ENCODE measurements at places on chromosomes 5 and 9.

DNA sequence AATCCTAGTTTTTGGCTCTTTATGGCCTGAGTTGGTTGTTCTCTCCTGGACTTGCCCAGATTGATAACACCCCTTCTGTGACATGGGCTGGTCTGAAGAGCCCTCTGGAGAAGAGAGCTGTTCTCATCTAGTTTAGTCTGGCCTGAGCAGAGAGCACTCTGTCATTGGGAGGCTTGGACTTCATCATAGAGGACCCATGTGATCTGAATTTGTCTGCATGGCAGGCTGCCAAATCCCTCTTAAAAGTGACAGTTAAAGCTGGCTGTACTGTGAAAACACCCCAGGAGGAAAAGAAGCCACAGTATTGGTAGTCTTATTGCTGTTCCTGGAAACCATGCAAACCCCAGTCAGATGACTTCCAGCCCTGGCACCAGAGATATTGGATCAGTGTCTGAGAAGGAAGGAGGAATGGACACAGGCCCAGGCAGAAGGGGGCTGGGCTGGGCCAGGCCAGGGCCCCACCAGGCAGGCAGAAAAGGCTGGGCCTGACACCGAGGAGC, 3.7 kb upstream of the WDR31 start:
- no peak for DNase-seq

GRCh38 chr5:11383506-11384095, 520.6 kb downstream of the CTNND2 start:
- DNase-seq = no peak

- no peak for DNase-seq
Measured at GRCh38 chr5:31720004-31720403, 81.1 kb downstream of the PDZD2 start.

DNA sequence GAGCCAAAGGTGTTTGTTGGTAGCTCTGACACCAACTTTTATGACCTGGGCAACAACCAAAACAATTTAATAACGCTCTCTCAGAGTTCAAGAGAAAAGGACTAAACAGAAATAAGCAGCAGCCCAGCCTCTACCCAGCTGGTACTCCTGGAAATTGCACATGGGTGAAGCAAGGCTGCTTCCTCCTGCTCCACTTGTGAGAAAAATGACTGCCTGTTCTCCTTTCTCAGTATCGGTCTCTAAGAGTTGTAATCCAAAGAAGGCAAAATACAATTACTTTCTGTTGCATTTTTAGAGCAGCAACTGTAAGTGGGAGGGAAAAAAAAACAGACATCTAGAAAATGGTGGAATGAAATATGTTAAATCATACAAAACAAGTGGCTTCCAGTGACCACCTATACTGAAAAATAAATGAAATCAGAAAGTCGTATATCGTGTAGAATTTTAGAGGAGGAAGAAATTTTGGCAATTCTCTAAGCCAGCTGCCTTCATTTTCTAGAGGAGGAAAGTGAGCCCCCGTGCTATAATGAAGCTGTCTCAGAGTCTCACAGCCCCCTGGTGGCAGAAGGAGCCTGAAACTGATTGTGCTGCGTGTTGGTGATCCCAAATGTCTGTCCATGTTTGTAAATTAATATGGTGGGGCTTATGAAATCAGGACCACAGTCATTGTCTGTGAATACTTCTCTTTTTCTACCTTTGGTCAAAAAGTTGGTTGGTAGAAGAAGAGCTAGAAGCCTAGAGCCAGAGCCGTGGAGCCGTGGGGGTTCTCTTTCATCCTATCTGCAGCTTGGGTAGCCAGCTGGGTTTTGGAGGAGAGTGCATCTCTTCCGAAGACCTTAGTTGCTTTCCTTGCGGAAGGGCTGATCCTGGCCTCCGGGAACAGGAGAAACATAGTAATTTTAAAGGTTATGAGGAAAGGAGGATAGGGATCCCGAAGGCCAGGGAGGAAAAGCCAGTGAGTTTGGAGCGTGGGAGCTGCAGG, 139.9 kb downstream of the PIP5K1B start:
- no peak for DNase-seq

DNA sequence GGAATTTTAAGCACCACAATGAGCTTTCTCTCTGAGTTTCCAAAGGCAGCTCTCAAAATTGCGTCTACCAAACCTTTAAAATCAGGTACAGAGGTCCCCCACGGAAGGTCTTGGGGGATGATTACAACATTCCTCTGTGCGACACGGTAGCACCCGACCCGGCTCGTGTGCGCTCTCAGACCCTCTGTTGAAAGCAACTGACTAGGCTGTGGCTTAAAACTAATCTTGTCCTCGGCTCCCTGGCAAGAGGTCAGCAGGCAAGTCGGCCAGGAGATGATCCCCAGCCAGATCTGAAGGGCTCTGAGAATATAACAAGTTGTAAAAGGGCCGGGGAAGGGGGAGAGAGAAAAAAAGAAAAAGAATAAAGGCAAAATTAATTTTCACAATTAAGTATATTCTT, 92.6 kb upstream of the LMX1B start:
- DNase-seq = no peak

DNA sequence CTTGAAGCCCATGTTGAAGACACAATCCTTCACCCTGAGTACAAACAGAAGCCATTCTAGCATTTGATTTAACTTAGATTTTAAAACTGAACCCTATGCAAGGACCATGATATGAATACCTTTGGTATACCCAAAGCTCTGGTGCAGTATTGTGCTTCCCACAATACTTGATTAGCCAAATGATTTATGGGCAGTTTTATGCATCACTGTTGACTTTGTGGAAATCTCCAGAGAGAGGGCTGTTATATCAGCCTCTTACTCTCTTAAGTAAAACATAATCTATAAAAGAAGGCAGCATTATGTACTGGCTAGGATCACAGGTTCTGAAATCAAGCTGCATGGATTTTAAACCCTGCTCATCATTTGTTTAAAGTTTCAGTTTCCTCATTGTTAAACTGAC, 762.8 kb downstream of the EFNA5 start:
- DNase-seq = no peak

DNA sequence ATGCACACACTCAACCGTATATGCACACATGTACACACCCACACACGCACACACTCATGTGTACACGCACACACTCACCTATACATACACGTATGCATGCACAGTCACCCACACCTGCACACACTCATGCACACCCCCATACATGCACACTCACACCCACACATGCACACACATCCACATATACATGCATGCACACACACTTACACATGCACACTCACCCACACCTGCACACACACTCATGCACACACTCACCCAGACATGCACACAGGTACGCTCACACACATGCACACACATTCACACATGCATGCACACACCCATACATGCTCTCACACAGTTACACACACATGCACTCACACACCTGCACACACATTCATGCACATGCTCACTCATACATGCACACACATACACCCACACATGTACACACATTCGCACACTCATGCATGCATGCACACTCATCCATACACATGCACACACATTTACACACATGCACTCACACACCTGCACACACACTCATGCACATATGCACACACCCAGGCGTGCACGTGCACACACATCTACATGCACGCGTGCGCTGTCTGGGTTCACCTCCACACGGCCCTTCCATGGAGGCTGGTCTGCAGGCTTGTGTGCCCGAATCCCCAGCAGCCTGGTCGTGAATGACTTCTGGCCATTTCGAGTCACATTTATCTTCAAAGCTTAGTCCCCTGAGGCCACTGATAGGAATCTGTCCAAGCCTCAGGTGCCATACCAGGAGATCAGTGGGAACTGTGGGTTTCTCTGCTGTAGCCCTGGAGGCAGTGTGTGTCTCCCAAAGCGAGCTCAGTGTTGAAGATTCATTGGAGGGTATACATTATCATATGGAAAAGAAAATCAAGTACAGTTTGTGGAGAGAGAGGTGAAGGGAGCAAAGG, 103.0 kb downstream of the COL5A1 start:
- no peak for DNase-seq

- DNase-seq = no peak
Measured at GRCh38 chr5:14445576-14446290, 135.9 kb upstream of the OTULINL start.

GRCh38 chr5:45334939-45335338, 361.2 kb downstream of the HCN1 start:
- DNase-seq = no peak

DNA sequence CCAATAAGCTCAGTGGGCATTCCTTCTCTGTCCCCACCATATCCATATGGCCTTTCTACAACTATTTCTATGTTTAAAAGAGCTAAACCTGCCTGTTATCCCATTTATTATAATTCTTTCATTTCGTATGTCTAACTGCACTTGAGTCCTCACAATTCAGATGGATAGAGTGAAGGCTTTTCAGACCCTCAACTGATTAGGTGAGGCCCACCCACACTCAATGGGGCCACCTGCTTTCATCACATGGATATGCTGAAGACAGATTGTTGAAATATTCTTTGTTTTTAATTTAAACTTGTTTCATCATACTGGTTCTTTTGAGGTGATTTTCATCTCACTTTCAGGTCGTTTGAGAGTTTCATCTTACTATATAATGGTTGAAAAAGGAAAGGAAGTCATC, 5.7 kb upstream of the S1PR3 start:
- DNase-seq = no peak

- DNase-seq = no peak
Measured at GRCh38 chr9:121478816-121479676, 20.6 kb downstream of the GGTA1 start.

GRCh38 chr5:10682801-10683525, 78.1 kb downstream of the DAP start:
- DNase-seq = no peak

DNA sequence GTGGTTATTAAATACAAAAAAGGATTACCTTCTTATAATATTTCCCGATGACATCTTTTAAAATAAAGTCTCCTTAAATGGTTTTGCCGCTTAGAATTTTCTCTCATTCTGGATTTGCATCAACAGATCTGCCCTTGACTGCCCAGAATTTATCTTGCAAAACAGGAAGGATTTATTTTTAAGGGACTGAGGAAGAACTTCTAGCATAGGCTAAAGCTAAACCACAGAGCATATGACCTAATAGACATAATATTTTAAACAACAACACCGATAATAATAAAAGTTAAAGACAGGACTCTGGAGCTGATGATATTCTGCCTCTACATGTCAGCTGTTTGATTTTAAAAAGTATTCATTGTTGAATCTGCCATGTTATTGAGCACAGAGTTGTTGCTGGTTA, 145.3 kb upstream of the ADCY2 start:
- DNase-seq = no peak

- DNase-seq = no peak
Measured at GRCh38 chr9:73615557-73615956, 463.9 kb downstream of the ANXA1 start.

GRCh38 chr5:11009576-11009975, 248.5 kb upstream of the DAP start:
- no peak for DNase-seq

DNA sequence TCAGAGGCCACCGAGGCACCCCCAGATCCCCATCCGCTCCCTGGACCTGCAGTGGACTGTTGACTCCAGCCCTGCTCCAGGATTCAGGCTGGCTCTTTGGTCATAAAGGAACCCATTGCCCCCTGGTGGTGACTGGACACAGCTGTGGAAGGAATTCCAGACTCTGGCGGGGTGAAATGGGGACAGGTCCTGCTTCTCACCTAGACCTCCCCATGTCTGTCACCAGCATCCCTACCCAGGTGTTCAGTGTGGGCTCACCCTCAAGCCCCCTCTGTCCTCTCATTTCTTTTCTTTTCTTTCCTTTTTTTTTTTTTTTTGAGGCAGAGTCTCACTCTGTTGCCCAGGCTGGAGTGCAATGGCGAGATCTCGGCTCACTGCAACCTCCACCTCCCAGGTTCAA, 25.5 kb upstream of the STXBP1 start:
- peak; percentile 37 for DNase-seq

GRCh38 chr5:141872496-141873356, 5.5 kb downstream of the PCDH1 start:
- no peak for DNase-seq

DNA sequence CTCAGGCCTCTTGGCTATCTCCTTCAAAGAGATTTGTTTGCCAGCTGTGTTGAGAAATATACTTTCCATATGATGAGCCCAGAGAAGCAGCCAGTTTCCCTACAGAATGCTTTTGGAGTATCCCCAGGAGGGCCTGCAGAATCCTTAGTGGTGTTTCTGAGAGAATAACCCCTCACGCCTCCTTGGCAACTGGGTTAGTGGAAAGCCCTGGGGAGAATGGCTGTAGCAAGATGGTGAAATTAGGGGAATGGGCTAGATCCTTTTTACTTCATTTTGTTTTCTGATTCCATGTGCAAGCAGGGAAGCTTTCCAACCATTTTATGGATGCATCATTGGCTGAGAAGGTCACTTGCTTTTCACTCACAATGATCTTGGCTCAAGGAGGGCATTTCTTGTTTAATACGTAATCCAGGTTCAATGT, 364.6 kb downstream of the DMRT2 start:
- no peak for DNase-seq

- no peak for DNase-seq
Measured at GRCh38 chr5:171978519-171978918, 27.9 kb downstream of the FBXW11 start.

- DNase-seq = no peak
Measured at GRCh38 chr9:79257790-79258351, 313.9 kb upstream of the TLE4 start.

DNA sequence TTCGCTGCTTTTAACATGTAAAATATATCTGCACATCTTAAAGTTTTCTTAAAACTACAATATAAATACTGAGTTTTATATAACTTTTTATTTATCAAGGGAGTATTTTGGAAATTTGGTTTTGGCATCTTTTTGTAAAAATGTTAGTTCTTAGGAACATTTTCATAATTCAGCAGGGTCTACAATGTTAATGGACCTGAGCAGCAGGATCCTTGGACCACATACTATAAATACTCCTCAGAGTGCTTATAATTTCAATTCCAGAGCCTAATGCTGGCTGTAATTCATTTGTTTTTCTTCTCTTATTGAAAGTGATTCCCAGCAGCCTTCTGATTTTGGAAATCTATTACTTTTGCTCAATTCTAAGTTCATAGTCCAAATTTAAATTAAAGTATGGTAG, 1216.2 kb downstream of the MAT2B start:
- no peak for DNase-seq

Measured in central memory CD8-positive, alpha-beta T cell (primary cell).